ENCODE measurements at places on chromosomes 13 and 19.

- peak; percentile 79 for DNase-seq
Observed at GRCh38 chr13:63636316-63636993, 2220.8 kb upstream of the PCDH20 start.

DNA sequence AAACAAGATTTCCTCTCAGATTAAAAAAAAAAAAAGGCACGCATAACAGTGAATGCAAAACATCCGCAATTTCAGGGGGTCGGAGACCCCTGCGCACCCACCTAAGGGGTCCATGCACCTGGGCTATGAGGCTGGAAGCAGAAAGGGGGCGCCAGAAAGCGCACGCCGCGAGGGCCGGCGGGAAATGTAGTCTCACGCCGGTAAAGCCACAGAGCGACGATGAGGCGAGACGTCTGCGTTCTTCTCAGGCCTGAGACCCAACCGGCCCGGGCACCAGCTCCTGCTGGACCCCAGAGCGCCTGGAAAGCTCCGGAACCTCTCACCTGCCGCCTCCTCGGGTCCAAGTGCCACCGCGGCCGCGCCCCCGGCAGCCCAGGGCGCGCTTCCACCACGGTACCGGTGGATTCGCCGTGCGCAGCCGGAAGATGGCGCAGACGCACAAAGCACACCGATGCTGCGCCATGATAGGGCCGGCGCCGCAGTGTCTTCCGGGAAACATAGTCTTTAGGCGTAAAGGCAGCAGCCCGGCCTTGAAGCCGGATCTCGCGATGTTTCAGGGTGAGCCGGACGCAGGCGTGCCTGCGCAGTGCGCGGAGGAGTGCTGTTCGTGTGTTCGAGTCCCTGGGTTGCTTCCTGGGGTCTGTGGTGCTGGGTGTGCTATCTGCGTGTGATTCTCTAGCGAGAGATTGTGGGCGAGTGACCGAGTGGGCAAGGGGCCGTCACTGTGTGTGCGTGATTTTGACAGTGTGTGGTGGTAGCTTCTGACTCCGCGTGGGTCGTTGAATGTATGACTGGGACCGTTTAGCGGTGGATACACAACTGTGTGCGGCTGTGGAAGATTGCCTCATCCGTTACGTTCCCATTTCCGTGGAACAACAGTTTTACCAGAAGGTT is at the start of gene ZNF582:
Gene ZNF582 (minus strand): TSS at position 416 of the 894 bp plus-strand sequence. CDS start 1,782 bp downstream, outside the sequence.
- peak; percentile 88 for DNase-seq

GRCh38 chr13:47955836-47956235 is 45.2 kb downstream of the SUCLA2 start:
- DNase-seq, result no peak

DNA sequence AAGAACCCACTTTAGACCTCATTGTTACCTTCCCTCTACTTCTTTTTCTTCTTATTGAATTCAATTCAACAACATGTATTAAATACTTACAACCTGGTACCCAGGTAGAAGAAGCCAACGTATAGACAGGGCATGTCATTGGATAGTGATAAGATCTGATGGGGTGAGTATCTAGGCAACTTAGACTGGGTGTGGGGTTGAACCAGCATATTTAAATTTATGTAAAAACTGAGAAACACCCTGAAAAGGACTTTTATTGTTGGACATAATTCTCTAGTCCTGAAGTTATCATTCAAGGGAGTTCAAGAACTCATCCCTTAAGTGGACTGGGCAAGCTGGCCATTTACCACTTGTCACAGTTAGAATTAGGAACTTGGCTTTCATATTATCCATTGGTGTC is 139.2 kb downstream of the ZIC5 start:
- no peak for DNase-seq

DNA sequence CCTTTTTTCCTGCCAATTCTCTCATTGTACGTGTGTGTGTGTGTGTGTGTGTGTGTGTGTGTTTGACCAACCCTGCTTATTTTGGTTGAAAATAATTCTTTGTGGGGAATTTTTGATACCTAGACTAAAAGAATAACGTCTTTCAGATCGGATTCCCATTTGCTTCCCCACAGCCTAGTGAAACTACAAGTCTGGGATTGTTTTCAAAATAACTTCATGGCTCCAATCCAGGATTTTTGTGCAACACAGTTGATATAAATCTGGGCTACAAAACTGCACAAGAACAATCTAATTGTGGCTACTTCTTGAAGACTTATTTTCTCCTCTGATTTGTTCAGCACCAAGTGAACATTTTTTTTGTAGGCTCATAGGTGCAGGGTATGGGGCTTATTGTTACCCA is 332.8 kb upstream of the MIR17HG start:
- no peak for DNase-seq

GRCh38 chr13:50810998-50811397 is 32.5 kb downstream of the DLEU7 start:
- no peak for DNase-seq

- DNase-seq, result no peak
Observed at GRCh38 chr13:40563350-40564125, 102.9 kb downstream of the FOXO1 start.

DNA sequence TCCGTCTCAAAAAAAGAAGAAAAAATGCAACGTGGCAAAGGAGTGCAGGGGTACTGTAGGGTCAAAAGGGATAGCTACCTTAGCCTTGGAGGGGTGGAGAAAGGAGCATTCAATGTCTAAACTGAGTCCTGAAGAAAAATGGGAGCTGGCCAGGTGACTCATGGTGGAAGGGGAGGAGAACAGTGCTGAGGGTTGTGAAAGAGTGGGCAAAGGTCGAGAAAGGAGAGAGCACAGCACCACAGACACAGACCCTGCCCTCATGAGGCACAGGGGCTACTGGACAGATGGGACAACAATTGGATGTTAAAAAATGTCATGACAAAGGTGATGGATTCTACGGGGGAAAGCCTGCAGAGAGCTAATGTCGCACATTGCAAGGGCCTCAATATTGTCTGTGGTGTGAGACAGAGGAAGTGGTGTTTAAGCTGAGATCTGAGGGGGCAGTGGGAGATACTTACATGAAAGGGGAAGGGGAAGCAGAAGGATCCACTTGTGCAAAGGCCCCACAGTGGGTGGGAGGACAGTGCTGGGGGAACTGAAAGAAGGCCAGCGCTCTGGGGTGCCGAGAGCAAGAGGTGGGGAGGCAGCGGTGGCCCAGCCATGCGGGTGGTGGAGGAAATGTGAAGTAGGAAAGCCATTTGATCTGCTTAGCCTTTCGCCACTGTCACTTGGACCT is 42.9 kb upstream of the URAD start:
- no peak for DNase-seq

Data from NCI-H1417 (cell line).